Activated T-cell treated with anti-CD3 and anti-CD28 coated beads, Interleukin-2, amount 50 U/mL, for 1 hour (primary cell): ENCODE measurements at places on chromosomes 12 and 14.

DNA sequence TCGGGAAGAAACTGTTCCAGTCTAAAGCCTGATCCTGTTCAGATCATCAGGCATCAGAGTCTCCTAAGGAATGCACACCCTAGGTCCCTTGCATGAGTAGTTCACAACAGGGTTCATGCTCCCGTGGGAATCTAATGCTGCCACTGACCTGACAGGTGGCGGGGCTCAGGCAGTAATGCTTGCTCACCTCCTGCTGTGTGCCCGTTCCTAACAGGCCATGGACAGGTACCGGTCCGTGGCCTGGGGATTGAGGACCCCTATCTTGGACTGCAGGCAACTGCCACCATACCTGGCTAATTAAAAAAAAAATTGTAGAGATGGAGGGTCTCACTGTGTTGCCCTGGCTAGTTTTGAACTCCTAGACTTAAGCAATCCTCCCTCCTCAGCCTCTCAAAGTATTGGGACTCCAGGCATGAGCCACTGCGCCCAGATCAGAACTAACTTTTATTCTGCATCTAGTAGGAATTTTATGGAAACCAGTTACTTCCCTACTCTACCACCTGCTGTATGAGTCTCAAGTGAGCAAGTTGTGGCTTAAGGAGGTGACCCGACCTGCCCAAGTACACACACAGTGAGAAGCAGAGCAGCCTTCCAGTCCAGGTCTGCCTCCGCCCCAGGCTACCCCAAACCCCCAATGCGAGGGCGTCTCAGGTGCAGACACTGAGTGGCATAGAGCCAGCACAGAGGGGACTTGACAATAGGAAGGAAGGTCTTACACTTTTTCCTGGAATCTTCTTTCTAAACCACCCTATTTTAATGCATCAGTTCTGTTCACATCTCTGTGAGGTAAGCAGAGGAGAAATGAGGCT is 2.5 kb upstream of the PAPLN start:
- no peak for DNase-seq

GRCh38 chr14:93889739-93890483 is 37.2 kb upstream of the FAM181A start:
- no peak for DNase-seq

DNA sequence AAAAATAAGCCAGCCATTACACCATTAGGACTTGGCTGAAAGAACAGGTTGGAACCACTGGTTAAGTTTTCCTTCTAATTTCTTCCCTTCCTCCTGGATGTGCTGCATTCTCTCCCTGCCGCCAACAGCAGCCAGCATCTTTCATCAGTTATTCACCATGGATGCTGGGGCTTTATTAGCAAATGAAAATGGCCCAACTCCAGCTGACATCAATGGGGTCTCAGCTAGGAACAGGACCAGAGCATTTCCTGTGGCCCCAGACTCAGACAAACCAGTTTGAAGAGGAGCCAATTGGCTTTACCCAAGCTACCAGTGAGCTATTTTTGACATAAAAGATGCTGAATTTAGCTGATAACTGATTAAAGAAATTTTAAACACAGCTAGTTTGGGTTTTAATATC is 26.0 kb upstream of the TBX5 start:
- DNase-seq: no peak

DNA sequence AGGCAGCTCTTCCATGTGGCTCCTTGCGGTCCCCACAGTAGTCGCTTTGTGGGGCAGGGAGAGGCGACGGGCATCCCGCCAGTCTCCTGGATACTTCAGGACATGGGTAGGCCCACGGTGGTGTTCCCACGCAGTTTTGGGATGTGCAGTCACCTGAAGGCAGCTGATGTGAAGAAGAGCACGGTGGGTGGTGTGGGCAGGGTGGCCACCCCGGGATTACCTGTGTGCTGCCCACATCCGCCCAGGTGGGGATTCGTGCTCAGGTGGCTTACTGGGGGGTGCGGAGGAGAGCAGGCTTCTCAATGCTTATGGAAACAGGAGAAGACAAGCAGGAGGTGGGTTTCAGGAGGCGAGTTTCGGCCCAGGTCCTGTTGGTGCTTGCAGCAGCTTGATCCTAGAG is 28.4 kb upstream of the TDRD9 start:
- DNase-seq: no peak

GRCh38 chr12:19739195-19739776 is 300.0 kb downstream of the AEBP2 start:
- DNase-seq: no peak

DNA sequence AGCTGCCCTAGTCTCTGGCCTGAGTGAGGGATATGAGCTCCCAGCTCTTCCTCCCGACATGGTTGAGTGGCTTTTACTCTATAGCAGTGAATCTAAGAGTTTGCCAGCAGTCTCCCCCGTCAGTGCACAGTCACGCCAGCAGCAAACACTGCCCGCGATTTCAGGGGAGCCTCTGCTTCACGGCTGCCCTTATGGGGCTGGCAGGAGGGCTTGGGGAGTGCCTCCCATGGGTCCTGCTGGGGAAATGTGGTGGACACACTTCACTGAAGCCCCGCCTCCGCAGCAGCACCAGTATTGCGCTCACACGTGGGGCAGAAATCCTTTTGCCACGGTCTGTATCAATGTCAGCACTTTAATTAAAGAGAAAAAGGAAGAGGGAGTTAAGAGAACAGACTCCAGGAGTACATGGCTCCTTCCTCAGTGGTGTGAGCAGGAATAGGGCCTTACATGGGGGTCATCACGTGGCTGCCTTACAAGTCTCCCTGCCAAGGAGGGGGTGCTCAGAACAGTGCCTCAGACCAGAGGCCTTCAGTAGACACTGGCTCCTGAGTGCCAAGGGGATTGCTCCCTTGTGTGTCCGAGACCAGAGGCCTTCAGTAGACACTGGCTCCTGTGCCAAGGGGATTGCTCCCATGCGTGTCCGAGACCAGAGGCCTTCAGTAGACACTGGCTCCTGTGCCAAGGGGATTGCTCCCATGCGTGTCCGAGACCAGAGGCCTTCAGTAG is 55.7 kb downstream of the SFSWAP start:
- DNase-seq: no peak
